ENCODE measurements at places on chromosomes 7 and 10.

GRCh38 chr7:22722536-22723180, 4.3 kb upstream of the IL6 start:
- DNase-seq: no peak

DNA sequence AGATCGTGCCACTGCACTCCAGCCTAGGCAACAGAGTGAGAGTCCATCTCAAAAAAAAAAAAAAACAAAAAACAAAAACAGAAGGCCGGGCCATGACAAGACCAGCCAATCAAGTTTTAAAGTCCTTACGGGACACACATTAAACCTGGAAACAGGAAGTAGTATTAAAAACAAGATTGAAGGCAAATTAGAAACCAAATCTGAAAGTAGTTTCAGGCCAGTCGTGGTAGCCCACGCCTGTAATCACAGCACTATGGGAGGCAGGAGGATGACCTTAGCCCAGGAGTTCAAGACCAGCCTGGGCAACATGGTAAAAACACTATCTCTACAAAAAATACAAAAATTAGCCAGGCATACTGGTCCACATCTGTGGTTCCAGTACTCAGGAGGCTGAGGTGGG, 18.1 kb downstream of the PSAP start:
- DNase-seq: no peak

- DNase-seq: no peak
Measured at GRCh38 chr7:50615519-50616080, 50.4 kb upstream of the DDC start.

DNA sequence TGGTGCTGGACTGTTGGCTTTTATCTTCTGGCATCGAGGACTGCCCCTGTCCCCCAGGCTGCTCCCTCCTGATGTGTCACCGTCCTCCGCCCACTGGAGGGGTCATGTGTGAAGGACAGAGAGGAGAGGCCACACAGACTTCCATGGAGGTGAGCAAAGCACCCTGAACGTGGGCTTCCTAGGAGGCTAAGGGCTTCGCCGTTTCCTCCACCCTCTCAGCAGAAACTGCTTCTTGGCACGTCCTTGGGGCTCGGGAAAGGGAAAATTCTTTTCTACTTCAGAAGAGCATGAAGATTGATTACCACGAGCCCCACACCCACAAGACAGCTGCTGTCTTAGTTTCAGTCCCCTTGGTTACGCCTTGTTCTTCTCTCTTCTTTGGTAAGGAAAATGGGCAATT, 218.2 kb downstream of the CCDC3 start:
- DNase-seq: no peak

DNA sequence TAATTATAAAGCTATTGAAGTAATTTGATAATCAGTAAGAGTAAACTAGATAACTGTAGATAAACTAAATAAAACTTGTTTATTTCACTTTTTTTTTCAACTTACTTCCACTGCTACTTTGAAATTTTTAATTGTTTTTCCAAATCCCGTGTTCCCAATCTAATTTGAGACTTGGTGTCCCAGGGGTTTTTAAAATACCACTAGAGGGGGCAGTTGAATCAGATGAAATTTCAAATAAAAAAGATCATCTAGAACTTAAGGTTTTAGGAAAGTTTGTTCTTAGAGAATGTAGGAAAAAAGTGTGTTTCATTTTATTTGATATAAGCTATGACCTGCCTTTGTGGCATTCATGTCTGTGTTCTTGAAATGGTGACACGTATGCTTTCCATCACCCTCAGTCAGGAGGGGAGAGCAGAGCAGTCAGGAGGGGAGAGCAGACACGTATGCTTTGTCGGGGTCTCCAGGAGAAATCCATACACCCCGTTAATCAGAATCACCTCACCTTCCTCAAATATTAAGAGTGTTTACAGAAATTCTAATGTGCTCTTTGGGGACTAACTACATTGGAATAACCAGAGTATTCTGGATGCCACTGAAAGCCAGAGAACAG, 49.9 kb downstream of the C10orf67 start:
- no peak for DNase-seq

DNA sequence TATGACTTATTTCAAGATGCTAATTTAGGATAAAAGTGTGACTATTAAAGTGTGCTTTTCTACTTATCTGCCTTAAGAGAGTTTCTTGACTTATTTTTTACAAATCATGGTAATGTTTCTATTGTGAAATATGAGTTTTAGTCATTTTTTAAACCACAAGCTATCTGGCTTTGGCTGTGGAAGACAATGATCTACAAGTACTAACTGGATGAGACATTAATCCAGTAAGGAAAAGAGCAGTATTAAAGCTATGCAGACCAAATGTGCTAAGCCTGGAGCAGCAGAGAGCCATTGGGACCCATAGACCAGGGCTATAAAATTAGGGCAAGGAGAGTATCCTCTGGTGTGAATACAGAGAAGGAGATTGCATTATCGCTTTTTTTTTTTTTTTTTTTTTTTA, 92.4 kb downstream of the SEMA3A start:
- DNase-seq: no peak

DNA sequence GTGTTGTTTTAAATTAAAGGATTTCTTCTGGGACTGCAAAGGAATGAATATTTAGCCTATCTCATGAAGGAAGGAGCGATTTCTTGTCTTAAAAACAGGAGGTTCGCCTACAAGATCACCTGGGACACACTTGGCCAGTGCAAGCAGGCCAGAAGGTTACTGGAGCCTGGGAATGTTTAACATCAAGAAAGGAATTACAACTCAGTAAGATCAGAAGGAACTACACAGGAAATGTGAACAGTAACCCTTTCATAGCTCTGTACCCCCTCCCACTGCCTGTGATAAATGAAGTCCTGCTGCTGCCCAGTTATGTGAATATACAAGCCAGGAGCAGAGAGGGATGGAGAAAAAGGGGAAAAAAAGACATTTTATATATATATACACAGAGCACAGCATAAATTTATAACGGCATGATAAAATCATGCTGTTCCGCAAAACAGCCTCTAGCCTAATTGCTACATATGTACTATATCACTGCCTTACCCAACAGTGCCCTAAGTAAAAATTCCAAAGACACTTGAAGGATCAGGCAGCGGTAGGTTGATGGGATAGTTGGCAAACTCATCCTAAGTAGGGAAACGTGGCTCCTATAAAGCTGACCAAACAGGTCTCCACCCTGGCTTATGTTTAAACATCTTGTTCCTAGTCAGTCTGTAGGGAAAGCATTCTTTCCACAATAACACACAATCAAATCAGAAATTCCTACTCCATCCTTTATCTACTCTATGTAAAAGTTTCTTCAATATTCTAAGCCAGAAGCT, 63.8 kb downstream of the ZNF438 start:
- no peak for DNase-seq

DNA sequence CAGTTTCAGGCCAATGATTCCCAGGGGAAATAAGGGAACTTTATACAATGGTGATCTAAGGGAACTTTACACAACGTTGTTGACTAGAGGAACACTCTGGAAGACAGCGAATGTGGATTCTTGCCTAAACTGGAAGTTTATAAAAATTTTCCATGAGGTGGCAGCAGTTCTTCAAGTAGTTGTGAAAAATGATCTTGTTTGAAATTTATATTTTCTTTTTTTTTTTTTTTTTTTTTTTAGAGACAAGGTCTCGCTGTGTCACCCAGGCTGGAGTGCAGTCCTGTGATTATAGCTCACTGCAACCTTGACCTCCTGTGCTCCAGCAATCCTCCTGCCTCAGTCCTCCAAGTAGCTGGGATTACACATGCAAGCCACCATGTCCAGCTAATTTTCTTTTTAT, 32.1 kb upstream of the GTF2I start:
- DNase-seq: no peak

- no peak for DNase-seq
Measured at GRCh38 chr10:99708428-99709012, 23.4 kb downstream of the COX15 start.

- DNase-seq: no peak
Measured at GRCh38 chr7:134546955-134547354, 2.0 kb upstream of the AKR1B15 start.

- no peak for DNase-seq
Measured at GRCh38 chr7:6526997-6527378, 24.3 kb downstream of the GRID2IP start.

- DNase-seq: no peak
Measured at GRCh38 chr10:6498771-6499170, 81.3 kb downstream of the PRKCQ start.

- no peak for DNase-seq
Measured at GRCh38 chr10:47435081-47435480, 48.8 kb downstream of the ANXA8 start.

DNA sequence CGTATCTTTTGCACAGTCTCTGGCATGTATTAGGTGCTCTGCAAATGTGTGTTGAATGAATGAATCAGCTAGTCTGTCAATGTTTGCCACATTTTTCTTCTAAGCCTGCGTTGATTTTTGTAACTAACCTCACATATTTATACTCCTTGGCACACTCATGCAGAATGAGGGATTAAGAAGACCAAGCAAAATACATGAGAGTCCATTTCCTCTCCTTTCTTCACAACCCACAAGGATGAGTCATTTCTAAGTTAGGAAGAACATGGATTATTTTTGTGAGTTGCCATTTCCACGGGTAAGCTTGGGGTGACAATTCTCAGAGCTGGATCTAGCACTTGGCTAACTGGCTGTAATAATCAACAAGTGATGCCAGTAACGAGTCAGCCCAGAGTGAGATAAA, 158.8 kb downstream of the TWIST1 start:
- no peak for DNase-seq

GRCh38 chr10:44465401-44466115, 80.7 kb upstream of the CXCL12 start:
- DNase-seq: no peak

DNA sequence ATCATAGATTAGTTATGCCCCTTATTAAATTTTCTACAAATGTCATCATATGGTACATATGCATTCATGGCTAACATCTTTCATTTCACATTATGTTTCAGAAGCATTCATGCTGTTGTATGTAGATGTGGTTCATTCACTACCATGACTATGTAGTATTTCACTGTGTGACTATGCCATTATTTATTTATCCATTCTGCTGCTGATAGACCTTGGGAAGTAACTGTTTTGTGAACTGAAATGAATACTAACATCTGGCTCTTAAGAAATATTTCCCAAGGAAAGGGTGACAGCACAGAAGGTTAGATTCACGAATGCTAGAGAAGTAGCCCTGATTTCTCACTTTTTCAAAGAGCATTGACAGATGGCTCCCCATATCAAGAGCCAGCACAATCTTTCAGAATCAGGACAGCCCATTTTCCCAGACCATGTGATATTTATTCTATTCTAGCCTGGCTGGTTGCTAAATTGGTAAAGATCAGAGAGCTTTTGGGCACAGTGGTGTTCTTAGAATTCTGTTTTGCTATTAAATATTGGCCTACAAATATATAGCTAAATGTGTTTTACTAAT, 157.4 kb downstream of the DYNC1I1 start:
- DNase-seq: no peak

DNA sequence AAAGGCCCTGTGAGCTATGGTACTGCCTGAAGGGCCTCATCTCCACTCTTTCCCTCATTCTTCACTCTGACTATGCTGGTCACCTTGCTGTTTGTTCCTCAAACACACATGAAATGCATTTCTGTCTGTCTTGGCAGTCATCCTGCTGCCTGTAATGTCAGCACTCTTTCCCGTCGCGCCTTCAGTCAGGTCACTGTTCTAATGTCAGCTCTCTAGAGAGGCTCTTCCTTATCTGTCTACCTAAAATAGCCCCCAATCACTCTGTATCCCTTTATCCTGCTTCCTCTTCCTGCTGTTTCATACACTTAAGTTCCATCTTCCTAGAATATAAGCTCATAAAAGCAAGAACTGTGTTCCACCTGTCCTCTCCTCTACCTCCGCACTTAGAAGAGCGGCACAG, 215.5 kb downstream of the ZNF33B start:
- no peak for DNase-seq

DNA sequence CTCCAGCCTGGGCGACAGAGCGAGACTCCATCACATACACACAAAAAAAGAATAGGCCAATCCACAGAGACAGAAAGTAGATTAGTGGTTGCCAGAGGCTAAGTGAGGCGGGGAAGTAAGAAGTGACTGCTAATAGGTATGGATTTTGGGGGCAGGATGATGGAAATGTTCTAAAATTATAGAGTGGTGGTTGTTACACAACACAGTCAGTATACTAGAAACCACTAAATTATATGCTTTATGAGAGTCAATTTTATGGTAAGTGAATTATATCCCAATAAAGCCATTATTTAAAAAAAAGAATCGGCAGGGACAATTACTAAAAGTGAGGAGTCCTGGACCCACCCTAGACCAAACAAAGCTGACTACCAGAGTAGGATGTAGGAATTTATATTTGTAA, 24.3 kb downstream of the DENND2A start:
- DNase-seq: no peak

- no peak for DNase-seq
Measured at GRCh38 chr7:108118959-108119358, 11.2 kb downstream of the LAMB4 start.

DNA sequence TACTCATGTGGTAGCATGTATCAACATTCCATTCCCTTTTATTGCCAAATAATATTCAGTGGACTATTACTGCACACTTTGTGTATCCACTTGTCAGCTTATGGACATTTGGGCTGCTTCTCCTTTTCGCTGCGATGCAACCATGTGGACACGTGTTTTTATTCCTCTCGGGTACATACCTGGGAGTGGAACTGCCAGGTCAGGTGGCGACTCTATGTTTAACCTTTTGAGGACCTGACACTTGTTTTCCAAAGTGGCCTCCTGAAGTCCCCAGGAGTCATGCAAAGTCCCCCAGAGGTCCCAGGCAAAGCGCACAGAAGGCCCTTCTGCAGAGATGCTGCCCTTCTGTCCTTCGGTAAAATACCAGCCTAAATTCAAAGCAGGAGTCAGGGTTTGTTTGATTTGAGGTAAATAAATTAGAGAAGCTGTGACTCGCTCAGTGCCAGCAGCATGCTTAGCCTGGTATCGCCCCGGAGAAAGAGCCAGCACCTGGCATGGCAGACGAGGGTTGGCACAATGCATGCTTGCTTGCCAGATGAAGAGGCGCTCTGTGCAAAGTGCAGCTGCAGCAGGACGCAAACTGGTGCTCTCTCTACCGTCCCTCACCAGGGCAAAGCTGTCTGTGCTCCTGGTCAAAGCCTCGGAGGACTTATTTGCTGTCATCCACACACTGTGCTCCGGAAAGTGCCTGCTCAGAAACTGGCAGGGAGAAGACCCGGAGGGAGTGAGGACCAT, 37.8 kb downstream of the HIPK2 start:
- no peak for DNase-seq

GRCh38 chr10:27659786-27660185, 85.8 kb downstream of the MKX start:
- no peak for DNase-seq

DNA sequence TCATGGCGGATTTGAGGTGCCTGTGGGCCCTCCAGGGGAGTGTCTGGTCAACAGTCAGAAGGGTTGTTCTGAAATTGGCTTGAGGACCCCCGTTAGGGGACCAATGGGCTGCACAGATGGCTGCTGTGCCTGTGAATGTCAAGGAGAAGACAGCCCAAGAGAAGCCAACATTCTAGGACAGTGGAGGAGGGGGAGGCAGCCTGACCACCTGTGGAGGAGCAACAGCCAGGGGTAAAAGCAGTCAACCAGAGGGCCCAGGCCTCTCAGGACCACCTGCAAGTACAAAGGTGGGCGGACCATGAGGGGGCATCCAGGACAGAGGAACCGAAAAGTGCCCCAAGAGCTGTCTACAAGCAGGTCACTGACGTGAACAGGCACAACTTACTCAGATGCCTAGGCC, 76.6 kb downstream of the VSTM4 start:
- no peak for DNase-seq

GRCh38 chr10:91604553-91605534, 28.0 kb downstream of the PPP1R3C start:
- no peak for DNase-seq
